Stimulated activated CD4-positive, alpha-beta T cell treated with anti-CD3 and anti-CD28 coated beads, Interleukin-2, amount 100 ng/mL, for 48 hours (primary cell): ENCODE measurements at places on chromosomes 11 and 22.

GRCh38 chr11:94089341-94089740, 39.3 kb upstream of the PANX1 start:
- DNase-seq, result no peak

DNA sequence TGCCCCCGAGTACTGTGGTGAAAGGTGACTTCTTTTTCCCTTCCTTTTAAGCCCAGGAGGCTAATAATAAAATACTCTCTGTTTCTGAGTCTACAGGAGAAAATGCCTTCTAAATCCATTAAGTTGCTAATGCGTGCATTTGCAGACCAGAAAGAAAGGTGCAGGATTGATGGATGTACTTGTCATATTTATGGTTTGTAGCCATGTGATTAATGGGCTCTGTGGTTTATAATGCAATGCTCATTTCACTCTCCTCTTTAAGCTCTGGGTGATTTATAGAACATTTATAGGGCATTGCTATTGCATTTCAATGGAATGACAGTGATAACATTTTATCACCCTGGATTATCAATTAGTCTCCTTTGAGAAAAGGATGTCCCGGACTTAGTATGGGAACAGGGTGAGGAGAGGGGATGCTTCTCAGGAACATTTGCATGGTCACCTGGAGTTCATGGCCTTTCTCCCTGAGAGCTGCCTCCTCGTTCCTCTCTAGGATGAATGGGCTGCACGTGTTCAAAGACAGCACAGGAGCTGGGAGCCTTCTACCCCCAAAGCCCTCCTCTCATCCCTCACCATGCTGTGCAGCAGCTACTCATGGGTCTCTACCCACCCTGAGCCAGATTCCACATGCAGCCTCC, 82.8 kb upstream of the HMGXB4 start:
- no peak for DNase-seq

DNA sequence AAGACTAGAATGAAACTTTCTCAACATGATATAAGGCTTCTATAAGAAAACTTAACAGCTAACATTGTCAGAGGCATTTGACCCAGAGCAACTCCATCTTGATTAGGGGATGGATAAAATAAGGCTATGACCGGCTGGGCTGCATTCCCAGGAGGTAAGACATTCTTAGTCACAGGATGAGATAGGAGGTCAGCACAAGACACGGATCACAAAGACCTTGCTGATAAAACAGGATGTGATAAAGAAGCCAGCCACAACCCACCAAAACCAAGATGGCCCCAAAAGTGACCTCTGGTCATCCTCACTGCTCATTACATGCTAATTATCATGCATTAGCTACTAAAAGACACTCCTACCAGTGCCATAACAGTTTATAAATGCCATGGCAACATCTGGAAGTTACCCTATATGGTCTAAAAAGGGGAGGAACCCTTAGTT, 135.2 kb downstream of the TTC28 start:
- DNase-seq, result no peak

DNA sequence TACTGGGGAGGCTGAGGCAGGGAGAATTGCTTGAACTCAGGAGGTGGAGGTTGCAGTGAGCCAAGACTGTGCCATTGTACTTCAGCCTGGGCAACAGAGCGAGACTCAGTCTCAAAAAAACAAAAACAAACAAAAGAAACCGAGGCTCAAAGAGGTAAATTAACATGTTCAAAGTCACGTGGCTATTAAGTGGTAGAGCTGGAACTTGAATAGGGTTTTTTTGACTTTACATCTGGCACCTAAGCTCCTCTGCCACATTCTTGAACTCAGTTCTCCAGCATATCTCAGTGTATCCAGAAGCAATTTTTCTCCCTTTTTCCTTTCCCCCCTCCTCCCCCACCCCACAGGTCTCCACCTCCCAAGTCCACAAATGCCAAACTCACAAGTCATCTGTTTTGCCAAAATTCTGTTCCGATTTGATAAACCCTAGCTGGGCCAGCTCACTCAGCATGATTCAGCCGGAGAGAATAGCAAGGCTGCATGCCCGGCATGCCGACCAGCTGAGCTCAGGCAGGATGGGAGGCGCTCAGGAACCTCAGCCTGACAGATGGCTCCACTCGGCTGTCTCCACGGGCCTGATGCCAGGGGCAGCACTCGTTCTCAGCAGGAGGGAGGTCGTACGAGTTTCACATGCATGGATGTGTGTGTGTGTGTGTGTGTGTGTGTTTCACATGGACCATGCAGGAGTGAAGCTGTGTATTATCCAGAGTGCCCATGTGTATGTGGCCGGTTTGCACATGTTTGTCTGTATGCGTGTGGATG, 63.2 kb upstream of the RRAS2 start:
- no peak for DNase-seq

DNA sequence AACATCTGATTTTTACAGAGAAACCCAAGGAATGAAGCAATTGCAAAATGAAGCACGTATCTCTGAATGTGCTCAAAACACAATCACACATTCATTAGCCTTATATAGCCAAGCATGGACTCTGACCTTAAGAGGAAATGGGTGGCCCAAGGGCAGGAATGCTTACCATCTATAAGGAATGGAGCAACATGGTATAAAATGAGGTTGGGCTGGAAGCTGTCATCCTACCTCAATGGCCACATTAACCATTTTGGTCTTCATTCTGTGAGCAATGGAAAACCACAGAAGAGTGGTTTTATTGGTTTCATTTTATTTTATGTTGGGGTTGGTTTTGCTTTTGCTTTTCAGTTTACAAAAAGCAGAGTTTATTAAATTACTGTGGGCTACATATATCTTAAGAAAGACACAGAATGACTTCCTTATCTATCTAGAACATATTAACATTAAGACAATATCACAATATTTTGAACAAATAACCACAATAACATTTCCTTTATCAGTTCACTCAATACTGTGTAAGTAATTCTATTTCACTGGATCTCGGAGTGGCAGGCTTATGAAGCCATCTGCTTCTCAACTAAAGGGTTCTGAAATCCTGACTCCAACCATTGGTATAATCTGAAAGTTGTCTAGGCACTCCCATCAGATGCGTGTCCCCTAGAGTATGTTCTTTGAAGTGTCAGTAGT, 10.8 kb upstream of the MS4A13 start:
- DNase-seq, result no peak

- DNase-seq, result no peak
These were observed 5.0 kb downstream of the THY1 start for GRCh38 chr11:119417726-119418540.

DNA sequence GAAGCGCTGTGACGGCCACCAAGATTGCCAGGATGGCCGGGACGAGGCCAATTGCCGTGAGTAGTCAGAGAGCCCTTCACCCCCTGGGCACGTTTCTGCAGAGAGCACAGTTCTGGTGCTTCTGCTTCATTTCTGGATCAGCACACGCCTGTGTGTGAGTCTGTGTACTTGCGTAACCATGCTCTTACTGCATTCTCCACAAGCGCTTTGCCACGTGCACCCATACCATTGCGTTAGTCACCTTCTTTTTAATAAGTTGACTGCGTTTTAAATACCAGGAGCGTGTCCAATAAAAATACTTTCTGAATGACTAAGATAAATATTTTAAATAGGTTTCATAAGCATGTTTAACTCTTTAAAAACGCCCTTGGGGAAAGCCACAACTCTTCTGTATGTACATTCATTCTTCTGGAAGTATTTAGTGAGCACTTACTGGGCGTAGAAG, 143.0 kb upstream of the SORL1-AS1 start:
- no peak for DNase-seq

DNA sequence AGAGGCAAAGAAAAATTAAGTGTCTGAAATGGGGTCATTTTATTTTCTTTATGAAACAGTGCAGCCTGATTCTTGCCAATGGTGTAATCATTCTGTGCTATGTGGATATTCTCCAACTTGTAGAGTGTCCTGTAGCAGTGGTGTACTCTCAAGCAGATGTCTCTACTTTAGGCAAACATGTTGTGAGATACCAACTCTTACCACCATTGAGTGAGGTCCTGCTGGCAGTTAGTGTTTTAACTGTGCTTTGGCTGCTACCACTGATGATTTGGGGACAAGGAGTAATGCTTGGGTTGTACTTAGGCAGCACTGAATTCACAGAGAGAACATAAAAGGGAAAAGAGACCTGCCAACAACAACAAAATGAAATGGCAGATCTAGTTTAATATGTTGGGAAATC, 122.5 kb downstream of the APIP start:
- DNase-seq, result no peak

DNA sequence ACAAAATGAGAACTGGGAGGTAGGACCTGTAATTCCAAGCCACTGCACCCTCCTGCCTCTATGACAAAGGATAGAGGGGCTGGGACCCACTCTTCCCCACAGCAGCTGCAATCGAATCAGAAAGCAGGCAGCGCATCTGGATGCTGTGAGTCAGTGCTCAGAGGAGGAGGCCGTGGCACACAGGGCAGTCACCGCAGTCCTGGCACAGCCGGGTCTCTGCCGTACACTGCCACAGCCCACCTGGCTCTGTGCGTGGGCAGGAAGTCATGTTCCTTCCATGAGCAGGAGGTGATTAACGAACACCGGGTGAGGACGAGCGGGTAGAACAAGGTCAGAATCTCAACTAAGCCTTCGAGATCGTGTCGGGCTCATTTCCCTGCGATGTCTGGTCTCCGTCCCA, 30.2 kb upstream of the PPFIA1 start:
- no peak for DNase-seq

- no peak for DNase-seq
These were observed 6.8 kb upstream of the PLAAT3 start for GRCh38 chr11:63621071-63621470.

GRCh38 chr11:34537636-34538035, 24.0 kb upstream of the ELF5 start:
- DNase-seq, result no peak

- DNase-seq, result no peak
These were observed 21.6 kb downstream of the ASPHD2 start for GRCh38 chr22:26450453-26451185.

DNA sequence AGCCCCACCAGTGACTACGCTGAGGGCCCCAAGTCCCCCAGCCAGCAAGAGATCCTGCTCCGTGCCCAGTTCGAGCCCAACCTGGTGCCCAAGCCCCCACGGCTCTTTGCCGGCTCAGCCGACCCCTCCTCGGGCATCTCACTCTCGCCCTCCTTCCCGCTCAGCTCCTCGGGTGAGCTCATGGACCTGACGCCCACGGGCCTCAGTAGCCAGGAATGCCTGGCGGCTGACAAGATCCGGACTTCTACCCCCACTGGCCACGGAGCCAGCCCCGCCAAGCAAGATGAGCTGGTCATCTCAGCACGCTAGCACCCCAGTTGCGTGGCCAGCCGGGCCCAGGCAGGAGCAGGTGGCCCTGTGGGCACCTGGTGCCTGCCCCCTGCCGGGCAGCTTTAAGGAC, 8.3 kb upstream of the MYRF start:
- no peak for DNase-seq

DNA sequence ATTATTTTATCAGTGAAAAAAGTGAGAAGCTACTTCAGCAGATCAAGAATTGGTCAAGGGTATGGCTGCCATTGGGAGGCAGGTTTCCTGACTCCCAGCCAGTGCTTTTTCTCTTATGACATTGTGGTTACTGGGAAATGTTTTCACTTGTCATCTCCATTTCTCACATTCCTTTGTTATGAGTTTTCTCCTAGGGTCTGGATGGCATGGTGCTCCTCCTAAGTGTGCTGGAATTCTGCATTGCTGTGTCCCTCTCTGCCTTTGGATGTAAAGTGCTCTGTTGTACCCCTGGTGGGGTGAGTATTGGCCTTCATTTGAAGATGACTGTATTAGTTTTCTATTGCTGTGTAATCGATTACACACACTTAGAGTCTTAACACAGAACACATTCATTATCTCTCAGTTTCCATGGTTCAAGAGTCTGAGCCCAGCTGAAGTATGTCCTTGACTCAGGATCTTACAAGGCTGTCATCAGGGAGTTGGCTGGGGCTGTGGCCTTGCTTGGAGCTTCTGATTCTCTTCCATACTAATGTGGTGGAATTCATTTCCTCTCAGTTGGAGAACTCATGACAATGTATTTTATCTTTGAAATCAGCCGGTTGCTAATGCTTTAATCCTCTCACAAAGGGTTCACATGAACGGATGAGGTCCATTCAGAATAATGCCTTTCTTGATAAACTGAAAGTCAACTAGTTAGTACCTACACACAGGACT, 21.0 kb upstream of the MS4A6E start:
- no peak for DNase-seq

GRCh38 chr11:121557348-121557747, 104.6 kb upstream of the SORL1-AS1 start:
- DNase-seq, result no peak

- DNase-seq, result no peak
These were observed 31.4 kb downstream of the ARAP1 start for GRCh38 chr11:72720784-72721183.

- no peak for DNase-seq
These were observed 3.7 kb upstream of the SSH3 start for GRCh38 chr11:67299471-67300191.

- no peak for DNase-seq
These were observed 17.0 kb downstream of the IL17REL start for GRCh38 chr22:49995361-49996118.

GRCh38 chr11:127677660-127678425, 677.3 kb upstream of the KIRREL3 start:
- DNase-seq, result no peak
